Stimulated activated CD8-positive, alpha-beta memory T cell treated with anti-CD3 and anti-CD28 coated beads, Interleukin-4, amount 100 ng/mL, for 1 hour (primary cell): ENCODE measurements at places on chromosomes 5 and 9.

- DNase-seq: no peak
Measured at GRCh38 chr5:68369023-68369359, 153.4 kb downstream of the PIK3R1 start.

DNA sequence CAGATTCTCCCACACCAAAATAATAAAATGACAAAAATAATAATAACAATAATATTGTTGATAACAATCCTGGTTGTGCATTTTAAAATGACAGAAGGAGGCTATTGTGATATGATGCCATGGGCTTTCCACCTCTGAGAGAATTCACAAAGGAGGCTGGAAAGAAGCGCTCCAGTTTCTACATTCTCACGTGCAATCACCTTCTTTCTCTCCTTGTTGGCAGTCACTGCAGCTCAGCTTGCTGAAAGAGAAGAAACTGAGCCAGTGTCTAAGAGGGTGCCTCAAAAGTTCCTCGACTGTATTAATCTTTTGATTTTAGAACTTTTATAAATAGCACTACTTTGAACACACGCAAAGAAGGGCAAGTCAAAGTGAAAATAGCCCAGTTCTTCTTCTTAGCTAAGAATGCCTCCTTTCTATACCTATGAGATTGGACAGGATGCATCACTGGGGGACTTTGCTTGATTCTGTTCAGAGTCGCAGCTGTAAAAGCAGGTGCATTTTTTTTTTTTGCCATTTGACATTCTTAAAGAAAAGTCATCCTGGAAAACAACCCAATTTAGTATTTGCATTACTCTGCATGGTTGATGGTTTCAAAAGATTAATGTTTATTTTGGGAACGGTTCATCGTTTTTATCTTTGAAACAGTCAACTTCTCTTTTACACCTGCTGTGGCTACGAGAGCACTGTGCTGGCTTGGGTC is 12.4 kb upstream of the SUB1 start:
- DNase-seq: no peak

- no peak for DNase-seq
Measured at GRCh38 chr9:19156026-19156474, 28.8 kb upstream of the PLIN2 start.

GRCh38 chr5:75640395-75640794 is 29.1 kb downstream of the ANKDD1B start:
- DNase-seq: no peak

DNA sequence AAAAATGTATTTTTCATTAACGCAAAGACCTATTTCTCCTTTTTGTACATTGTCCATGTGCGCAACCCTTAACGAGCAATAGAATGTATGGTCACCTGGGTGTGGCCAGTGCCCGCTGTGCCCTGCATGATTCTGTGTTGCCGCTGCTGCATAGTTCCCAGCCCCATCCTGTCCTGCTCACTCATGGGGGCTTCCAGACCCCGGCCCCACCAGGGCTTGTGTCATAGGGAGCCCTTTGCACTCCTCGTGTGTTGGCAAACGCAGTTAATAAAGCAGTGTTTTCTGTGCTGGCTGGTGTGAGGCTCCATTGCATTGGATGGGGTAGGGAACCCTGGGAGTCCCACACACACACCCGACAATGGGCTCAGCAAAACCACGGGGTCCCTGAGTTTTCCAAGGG is 49.7 kb downstream of the SAR1B start:
- no peak for DNase-seq

- no peak for DNase-seq
Measured at GRCh38 chr5:159493696-159494095, 163.4 kb upstream of the IL12B start.

GRCh38 chr5:177347699-177348098 is 3.8 kb downstream of the LMAN2 start:
- no peak for DNase-seq

- no peak for DNase-seq
Measured at GRCh38 chr5:62717301-62717933, 138.8 kb downstream of the LRRC70 start.

DNA sequence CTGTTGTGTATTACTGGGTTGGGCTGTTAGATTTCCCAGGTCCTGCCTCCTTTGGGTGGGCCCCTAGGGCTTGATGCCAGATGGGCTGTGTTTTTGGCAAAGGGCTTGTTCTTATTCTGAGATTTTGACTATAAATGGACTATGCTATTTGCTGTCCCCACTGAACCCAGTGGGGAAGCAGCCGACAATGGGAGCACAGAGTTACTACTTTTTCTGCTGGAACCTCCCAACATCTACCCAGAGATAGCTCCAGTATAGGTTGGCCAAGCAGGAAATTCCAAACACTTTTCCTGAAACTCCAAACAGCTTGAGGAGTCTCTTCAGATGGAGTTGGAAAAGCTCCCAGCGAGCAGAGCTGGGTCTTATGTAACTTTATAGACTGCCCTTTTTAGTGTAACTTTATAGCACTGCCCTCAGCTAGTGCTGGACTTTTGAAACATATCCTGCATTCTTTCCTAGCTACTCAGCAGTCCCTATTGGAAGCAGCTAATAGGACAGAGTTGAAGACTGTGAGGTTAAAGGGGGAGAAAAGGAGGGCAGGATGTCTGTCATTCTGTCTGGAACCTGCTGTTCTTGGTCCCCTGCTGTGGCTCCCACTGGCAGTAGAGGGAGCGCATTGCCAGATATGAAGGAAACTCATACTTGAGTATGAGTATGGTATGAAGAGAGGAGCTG is 21.0 kb downstream of the RUSC2 start:
- no peak for DNase-seq
